ENCODE measurements at places on chromosomes 12 and 14.

- DNase-seq, result no peak
These were observed 351.1 kb upstream of the FLRT2 start for GRCh38 chr14:85178864-85179263.

DNA sequence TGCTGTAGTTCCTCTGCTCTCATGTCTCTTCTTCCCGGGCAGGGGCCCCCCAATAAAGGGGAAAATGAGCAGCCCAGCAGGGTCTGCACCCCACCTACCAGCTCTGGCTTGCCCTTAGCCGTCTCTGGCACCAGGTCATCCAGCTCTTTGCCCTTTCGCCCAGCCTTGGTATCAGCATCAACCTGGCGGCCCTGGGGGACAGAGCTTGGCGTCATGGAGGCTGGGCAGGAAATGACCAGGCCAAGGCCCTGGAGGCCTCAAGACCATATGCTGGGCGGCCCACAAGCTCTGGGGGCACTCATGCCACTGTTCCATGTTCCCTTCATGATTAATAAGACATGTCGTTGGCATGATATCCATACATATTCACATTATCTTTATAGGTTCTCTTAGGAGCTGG, 14.7 kb downstream of the MYL6 start:
- no peak for DNase-seq

GRCh38 chr12:13100605-13100881, 2.9 kb downstream of the GSG1 start:
- no peak for DNase-seq

DNA sequence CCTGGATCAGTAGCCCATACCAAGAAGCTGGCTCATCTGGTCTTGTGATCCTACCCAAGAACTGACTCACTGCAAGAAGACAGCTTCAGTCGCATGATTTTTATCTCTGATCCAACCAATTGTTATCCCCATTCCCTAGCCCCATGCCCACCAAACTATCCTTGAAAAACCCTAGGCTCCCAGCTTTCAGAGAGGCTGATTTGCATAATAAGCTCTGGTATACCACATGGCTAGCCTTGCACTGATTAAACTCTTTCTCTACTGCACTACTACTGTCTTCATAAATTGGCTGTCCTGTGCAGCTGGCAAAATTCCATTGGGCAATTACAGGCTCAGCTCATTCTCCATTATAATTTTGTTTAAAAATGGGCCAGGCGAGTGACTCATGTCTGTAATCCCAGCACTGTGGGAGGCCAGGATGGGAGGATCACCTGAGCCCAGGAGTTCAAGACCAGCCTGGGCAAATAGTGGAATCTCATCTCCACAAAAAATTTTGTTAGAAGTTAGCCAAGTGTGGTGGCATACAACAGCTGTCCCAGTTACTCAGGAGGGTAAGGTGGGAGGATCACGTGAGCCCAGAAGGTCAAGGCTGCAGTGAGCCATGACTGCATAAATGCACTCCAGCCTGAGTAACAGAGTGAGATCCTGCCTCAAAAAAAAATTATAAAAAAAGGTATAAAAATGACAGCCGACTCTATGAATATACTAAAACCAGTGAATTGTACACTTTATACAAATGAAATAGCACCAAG, 76.7 kb upstream of the EIF5 start:
- DNase-seq, result no peak

DNA sequence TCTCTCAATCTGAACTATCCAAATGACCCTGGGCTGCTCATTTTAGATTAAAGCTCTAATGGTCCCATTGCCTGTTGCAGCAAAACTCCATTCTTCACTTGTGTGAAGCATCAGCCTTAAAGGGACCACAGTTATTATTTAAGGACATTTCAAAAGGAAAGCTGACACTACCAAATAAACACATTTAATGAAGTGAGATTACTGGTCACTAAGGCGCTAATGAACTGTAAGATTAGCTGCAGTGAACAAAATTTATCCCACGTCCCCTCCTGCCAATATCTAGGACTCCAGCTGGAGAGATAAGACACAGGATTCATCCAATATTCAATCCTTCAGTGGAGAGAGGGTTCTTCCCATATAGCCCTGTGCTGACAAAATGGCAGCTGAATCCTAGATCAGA, 1029.2 kb upstream of the SEL1L start:
- DNase-seq, result no peak

DNA sequence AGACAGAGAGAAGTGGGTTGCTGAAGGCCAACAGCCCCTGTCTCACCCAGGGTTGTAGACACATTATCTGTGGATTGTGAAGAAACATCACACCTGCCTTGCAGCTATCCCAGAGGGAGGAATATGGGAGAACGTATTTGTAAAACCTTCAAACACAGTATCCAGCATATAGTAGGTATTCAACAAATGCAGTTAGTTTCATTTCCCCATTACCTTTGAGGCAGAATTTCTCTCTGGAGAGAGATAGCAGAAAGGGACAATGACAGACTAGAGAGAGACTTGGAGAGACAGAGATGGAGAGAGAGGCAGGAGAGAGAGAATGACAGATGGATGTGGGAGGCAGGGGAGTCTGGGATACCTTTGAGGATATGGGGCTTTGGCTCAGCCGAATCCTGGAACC, 62.0 kb downstream of the WSCD2 start:
- no peak for DNase-seq

- no peak for DNase-seq
These were observed 1258.0 kb downstream of the FSCB start for GRCh38 chr14:43249116-43249515.

DNA sequence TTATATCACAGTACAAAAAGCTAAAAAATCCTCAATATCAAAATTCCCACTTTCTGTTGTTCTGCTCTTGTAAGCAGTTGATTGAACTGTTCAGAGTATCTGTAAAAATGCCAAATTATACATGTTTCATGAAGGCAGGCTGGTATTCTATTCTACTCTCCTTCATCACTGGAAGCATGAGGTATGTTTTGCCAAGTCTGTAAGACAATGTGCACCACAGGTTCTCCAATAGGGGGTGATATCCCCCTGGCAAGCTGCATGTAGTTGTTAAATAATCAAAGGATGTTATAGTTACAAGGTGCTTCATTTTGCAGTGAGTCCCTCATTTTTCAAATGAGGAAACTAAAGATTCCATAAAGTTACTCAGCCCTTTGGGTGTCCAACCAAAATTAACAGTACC, 15.1 kb upstream of the NEK9 start:
- no peak for DNase-seq

GRCh38 chr12:10283027-10283426, 24.6 kb upstream of the KLRD1 start:
- peak; percentile 10 for DNase-seq

DNA sequence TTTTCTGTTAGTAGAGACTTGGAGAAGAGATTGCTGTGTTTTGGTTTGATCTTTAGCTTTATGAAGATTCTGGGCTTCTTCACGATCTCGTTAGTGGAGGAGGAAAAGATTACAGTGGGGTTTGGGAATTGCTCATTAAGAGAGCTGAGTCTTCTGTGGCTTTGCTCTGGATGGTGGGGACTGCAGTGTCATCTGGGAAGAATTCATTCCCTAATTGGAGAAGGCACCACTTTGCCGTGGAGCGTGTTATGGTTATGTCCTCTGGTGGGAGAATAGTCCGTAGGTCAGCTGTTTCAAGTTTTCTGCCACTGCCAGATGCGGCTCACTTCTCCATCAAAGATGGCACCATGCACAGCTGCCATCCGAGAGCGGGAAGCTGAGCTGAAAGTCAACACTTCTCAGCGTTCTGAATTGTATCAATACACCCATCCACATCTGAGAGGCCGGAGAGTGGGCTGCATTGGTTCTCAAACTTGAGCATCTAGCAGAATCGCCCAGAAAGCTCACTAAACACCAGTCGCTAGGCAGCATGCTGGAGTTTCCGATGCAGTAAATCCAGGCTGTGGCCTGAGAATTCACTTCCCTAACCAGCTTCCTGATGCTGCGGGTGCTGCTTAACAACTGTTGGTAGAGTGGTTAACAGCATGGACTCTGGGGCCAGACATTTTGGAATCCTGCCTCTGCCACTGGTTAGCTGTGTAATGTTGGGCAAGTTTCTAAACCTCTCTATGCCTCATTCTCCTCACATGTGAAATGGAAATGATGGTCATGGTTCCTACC, 117.8 kb downstream of the PLXNC1 start:
- DNase-seq, result no peak

DNA sequence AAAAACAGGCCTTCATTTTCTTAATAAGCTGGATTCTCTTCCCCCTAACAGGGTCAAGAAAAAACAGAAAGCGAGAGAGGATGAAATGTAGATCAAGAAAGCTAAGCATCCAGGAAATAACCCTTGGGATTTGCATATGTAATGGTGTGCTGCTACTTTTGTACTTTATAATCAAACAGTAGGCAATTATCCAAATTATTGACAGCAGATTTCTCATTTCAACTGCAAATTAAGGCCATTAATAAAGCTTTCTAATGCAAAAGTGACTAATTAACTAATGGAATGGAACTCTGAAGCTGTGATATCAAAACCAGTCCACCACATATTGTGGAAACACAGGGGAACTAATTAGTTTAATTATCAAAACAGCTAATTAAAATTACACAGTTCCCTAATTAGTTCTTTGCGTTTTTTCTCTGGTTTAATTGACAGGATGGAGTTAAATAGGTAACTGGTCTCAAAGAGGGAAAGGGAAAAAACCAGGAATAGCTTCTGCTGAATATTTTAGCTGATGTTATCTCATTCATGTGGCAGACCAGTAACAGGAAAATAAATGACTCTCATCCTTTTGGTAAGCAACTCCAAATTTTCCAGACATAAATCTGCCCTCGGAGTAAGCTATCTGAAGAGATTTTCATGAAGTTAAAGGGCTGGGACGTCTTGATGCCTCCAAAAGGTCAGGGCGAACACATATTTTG, 182.7 kb upstream of the LMO3 start:
- DNase-seq, result no peak

DNA sequence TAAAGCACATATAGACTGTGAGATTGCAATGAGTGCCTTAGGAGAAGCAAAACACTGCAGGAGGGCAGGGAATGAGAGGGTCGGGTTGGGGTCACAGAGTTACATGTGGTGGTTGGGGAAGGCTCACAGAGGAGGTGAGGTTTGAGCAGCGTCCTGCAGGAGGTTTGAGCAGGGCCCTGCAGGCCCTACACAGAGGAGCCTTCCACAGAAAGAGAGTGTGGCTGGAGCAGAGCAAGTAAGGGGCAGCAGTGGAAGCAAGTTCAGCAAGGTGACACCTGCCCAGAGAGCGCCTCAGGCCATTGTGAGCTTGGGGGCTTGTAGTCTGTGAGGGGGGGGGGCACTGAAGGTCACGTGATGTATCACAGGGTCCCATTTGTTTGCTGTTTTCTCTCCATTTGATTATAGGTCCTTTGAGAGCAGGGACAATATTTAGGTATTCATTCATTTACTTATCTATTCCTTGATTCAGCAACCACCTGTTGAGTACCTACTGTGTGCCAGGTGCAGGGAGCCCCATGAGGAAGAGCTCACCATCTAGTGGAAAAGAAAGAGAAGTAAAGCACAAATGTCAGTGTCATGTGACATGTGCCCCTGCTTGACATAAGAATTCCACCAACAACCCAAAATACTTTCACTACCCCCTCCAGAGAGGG, 56.6 kb downstream of the GALNT16 start:
- DNase-seq, result no peak

DNA sequence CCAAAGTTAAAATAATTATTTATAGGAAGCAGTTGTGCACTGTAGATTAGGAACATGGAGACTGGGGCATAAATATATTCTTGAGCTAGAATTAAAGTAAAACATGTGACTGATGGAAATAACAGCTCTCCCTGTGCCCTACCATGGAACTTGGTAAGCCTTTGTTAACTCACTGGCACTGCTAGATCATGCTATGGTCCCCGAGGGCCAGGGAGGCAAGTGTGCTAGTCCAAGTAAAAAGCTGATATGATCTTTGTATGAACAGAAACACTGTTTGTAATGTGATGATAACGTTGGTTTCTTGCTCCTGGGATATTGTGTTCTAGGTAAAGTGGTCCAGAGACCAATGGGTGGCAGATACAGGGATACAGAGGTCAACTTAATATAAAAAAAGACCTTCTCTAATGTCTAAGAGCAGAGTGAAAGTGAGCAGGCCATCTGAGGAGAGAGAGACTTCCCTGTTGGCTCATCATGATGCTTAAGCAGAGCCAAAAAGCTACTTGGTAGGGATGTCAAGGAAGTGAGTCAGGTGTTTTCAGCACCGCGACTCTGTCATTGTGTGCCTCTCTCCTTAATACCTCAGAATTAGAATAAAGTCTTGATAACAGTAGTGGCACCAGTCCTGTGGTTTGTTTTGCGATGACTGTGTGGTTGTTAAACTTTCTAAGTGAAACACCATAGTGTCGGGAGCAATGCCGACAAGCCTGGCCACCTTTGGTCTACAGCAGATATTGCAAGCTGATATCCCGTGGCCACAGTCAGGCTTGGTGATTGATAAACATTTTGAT, 27.6 kb downstream of the BICD1 start:
- DNase-seq, result no peak

GRCh38 chr14:68143341-68143841, 323.8 kb downstream of the RAD51B start:
- no peak for DNase-seq

DNA sequence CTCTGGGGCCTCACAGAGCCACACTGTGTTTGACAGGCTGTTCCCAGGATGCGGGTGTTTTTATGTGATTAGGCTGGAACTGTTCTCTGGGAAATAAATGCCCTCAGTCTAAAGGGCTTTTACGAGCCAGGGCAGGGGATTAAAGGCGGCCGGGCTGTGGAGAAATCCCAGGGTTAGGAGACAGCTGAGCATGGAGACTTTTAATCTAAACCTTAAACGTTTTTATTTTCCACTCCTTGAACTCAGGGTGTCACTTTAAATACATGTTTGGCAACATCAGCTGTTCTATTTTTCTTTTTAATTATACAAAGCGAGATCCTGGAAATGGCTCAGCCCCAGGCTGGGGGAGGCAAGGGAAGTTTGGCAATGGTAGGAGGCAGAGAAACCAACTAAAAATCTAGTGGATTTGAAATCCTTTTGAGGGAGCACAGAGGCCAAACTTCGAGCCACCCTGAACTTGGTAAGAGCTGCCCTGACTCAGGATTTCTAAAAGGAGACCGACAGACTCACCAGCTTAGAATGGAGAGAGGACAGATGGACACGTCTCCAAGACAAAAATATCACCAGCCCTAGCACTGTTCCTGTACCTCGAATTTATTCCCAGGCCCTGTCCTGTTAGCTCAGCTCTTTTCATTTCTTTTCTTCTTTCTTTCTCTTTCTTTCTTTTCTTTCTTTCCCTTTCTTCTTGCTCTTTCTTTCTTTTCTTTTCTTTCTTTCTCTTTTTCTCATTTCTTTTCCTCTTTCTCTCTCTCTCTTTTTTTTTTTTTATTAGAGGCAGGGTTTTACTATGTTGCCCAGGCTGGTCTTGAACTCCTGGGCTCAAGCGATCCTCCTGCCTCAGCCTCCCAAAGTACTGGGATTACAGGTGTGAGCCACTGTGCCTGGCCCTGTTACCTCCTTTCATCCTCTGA, 15.8 kb upstream of the ORAI1 start:
- DNase-seq, result no peak

GRCh38 chr12:28446031-28446430, 255.8 kb downstream of the CCDC91 start:
- DNase-seq, result no peak

All from NCI-H2107 (cell line).